AG08395 (cell line): ENCODE measurements at places on chromosomes 6 and 20.

DNA sequence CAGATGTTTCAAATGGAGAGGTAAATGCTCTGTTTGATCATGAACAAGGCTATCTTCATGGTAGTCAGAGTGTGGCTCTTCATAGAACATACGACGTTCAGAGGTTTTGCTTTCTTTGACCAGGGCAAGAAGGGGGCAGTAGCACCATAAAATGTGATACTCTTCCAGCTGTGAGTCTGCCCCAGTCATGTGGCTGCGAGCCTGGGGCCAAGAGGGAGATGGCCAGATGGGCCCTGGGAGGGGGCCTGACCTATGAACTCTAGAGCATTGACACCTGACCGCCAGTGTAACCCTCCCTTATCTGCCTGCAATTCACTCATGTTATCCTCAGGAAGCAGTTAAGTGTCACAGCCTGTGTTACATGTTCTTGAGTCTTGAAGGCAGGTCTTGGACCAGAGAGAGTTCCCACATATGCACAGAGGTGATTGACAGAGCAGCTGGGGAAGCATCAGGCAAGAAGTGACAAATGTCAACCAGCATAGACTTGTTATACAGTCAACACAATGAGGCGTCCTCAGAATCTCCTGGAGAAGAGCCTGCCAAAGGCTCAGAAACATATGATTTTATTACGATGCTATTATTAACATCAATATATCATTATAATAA, 55.0 kb downstream of the SCML4 start:
- no peak for DNase-seq

DNA sequence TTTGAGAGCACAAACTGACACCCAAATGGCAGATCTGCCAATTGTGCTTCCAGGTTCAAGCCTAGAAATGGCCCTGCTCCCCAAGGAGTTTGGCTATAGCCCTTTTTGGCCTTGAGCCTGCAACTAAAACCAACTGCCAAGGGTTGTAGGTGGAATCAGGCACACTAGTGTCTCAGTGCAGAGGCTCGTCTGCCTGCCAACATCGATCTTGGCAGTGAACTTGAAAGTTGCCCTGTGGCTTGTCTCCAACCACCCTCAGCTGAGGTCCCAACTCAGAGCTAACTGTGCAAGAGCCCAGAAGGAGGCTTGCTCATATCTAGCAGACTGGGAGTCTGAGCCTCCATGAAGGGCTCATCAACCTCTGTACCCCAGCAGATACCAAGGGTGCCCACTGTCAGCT, 92.7 kb upstream of the GLP1R start:
- no peak for DNase-seq

GRCh38 chr20:9807136-9807535, 31.7 kb downstream of the PAK5 start:
- no peak for DNase-seq

DNA sequence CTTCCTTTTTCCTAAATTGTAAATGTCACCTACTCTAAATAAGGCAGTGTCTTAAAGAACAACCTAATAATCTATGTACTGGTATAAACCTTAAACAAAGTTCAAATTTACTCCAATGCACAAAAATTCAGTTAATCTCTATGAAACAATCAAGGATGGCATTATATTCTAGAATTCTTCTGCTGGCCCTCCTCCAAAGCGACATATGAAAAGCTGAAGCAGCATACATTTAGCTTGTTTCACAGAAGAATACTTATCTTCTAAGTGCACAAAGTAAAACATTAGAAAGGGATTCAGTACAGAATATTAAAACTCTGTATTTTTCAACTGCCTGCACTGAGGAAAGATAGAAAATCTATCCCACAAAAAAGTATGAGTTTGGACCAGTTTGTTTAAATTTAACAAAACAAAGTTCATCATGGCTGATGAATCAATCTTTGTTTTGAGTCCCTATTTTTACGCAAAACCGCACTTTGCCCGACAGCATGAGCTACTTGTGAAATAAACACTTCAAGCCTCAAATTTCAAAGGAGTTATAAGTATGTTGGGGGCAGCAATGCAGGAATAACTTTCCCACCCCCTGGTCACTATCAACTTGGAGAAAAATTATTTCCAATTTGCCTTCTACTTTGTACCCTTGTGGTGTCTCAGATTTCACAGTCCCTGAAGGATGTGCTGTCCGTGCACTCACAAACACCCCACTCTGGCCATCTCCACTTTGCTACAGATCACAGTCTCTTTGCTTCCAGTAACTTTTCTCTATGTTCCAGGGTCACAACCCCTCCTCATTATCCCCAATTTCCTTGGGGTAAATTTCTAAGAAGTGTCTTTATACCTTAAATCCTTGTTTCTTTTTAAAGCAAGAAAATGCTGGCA, 238.2 kb downstream of the PRKN start:
- no peak for DNase-seq

DNA sequence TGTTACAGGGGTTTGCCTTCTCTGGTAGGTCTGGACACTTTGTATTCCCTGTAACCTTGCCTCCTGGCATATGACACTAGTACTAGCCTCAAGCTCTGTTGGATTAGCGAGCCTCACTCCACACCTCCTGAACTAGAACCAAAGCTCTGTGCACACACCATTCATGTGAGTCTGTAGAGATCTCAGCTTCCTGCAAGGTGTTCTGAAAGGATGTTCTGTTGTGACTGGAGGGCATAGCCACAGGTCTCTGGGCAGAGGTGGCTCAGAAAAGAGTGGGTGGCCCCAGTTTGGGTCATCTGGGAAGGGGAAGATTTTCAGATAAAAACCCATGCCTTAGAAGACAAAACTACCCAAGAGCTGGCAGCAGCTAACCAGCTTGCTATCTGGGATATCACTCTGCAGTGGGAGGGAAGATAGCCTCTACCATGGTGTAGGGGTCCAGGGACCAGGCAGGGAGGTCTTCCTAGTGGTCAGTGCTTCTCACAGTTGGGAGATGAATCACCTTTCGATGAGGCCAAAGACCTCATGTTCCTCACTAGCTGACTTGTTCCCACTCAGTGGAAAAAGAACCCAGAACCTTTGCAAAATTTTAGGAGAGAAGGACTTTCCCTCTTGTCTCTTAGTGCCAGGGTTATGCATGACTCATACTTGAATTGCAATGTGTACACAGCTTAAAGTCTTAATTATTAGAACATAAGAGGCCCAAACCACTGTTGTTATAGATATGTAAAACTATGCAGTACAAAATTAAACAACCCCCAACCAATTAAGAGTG, 41.4 kb downstream of the HLA-F start:
- DNase-seq, result no peak

DNA sequence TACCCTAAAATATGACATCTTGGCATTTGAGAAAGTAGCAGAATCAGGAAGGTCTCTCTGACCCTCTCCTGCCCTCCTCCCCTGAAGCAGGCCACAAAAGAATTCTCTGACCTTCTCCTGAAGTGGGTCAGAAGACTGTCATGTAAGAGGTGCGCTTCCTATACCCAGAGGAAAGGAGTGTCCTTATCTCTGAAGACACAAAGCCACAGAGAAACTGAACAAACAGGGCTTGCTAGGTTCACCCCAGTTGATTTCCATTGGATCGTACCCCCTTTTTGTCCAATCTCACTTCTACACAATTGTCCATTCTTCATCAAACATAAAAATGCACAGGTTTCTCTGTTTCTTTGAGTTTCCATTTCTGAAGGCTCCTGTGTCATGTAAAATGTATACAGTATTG, 272.0 kb upstream of the SOX4 start:
- DNase-seq, result no peak

DNA sequence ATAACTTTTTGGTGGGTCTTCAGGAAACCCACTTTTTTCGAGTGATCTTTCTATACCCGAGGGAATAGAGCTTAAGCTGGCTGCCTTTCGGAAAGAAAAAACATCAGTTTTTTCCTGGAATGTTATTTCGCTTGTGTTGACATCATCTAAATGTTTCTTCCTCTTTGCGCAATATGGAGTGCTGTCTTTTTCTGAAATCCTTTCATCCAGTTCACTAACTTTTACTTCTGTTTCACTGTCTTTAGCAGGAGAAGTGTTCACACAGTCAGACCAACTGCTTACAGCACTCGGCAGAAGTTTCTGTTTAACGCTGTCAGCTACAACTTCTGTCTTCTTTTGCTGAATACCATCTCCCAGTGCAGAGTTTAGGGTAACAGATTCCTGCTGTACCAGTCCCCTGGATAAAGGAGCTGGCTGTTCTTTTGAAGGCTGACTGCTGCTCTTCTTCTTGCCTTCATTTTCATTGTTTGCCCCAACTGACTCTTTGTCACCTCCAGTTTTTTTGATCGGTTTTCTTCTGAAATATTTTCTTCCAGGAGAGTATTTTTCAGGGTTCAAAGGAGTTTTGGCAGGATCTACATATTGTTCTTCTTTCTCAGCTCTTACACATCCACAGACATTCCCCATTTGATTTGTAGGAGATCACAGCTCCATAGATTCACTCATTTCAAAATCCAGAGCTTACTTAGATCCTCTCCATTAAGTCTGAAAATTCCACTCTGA, 50.0 kb upstream of the DST start:
- DNase-seq, result peak; percentile 52

GRCh38 chr6:43724914-43725642, 37.5 kb upstream of the MRPS18A start:
- peak; percentile 90 for DNase-seq

DNA sequence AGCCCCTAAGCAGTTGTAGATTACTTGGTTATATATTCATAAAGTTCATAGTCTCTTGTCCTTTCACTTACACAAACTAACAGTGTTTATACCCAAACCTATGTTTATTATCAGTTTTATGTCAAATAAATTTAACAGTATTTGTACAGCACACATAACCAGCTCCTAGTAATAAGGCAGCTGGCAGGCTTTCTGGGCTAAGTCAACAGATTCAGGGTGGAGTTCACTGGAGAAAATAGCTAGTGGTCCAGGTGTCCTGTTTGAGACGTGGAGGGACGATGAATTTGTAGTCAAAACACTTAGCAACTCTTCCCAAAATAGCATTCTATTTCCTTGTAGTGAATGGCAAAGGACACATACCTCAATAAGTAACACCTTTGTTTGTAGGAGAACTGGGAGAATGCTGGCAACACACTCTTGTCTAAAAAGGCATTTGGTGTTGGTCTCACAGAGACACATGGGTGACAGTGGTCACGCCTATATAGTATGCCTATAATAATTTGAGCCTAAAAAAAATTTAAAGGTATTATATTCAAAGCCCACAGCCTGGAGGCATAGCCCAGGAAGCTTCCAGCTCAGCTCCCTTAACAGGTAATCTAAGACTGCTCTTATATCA, 156.4 kb upstream of the CARMIL1 start:
- no peak for DNase-seq

DNA sequence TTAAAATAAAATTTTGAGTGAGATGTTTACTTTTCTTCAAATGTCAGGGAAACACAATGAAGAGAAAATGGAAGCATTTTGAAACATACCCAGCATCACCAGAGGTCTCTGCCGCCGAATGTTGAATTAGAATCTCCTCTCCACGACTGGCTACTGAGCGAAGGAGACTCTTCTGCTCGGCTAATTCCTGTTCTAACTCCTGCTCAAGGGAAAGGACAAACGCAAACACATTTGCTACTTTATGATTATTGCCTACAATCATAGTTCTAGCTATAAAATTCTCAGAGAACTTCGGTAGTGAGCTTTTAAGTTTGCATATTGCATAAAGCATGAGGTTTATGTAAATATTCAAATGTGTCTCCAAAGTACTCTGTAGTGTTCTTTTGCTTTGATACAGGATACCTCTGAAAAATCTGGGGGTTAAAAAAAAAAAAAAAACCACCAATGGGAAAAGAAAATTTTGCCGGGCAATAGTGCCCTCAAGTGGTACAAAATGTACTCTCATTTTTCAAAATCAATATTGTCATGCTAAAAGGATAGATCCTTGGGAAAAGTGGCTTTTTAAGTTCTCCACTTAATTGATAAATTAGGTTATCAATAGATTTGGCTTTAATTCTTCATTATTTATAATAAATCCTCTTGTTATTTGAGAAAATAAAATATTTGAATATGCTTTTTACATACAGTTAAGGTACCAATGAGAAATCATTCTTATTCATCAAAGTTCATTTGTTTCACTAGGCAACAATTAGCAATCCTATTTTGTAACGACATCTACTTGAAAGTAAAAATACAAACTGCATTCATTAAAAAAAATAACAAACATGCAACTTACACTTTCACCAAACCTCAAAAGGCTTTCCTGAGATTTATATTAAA, 369.0 kb downstream of the SYNE1 start:
- DNase-seq, result no peak

GRCh38 chr6:140058863-140059262, 684.4 kb upstream of the CITED2 start:
- DNase-seq, result no peak

DNA sequence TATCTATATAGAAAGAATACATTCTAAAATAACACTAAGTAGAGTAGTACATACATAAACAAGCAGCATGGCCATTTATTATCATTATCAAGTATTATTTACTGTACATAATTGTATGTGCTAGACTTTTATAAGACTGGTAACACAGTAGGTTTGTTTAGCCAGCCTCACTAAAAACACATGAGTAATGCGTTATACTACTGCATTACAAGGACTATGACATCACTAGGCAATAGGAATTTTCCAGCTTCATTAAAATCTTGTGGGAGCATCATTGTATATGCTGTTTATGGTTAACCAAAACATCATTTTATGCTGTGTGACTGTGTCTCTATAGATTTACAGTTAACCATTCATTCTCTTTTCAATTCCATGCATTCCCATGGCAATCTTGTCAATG, 131.7 kb upstream of the HDGFL1 start:
- no peak for DNase-seq

DNA sequence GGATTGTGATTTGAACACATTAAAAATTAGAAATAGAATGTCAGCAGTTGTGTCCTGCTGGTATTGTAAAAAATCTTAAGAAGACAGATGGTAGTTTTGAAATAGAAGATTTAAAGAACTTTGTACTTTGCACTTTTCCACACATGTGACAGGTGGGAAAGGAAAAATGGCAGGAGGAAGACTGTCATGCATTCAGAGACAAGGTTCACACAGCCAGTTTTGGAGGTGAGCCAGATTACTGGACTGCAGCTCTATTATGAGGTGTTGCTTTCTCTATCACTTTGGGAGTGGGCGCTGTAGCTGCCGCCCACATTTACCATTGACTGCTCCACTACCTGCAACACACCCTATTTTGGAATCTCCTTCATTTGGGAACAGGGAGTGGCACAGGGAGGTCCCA, 12.1 kb upstream of the NDUFAF4 start:
- DNase-seq, result no peak

GRCh38 chr20:36434383-36434782, 106.9 kb upstream of the MYL9 start:
- no peak for DNase-seq

- no peak for DNase-seq
These were observed 20.0 kb upstream of the ZNFX1 start for GRCh38 chr20:49297605-49298530.
